CD4-positive, alpha-beta T cell treated with Interleukin-15 for 4 hours (primary cell): ENCODE measurements at places on chromosomes 7 and 10.

DNA sequence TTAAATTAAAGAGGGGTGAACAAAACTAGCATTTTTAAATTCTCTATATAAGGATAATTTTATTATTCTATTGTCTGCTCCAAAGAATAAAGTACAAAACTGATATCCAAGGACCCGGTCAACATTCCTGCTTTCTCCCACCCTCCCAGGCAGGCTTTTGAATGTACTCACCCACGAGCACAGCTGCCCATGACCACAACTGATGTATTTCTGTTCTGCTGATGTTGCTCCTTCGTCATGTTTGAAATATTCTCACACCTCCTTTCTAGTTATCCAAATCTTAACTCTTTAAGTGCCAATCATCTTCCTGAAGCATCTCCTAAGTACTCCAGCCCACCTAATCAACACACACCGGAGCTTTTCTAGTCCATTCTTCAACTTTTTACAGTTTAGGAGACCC lies 46.7 kb downstream of the CALD1 start:
- DNase-seq, result no peak

DNA sequence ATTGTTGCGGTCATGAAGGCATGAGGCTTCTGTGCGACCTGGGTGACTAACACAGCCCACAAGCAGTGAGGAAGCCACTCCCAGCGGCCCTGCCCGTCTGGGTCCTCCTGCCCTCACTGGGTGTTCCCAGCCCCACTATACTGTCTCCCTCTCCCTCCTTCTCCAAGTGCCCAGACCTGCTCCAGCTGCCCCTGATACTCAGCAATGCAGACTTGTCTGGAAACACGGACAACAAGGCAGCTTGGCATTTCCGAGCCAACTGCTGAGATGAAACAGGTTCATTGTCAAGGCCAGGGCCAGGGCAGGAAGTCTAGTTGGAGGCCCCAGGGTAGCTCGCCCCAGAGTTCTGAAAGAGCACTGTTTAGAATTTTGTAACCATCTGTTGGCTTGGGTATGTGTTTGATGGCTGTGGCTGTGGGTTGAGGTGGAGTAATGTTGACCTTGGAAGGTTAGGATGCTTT lies 95.7 kb downstream of the RBM20 start:
- DNase-seq, result peak; percentile 31

- DNase-seq, result no peak
Measured at GRCh38 chr7:96211954-96212353, 109.9 kb downstream of the SLC25A13 start.

- no peak for DNase-seq
Measured at GRCh38 chr7:83849131-83849530, 200.2 kb upstream of the SEMA3E start.

DNA sequence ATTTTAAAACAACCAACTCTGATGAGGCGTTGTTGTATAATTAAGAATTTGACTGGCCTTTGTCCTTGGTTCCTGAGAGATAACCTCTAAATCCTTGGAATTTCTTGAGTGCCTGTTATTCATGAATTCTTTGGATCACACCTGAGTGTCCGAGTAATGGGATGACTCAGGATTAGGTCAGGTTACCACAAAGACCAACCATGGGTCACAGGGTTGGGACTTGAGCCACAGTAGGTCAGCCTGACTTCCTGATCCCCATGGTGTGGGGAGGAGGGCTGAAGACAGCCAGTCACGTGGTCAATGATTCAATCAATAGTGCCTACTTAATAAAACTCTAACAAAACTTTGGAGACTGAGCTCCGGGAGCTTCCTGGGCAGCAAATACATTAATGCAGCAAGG lies 192.5 kb downstream of the GFRA1 start:
- DNase-seq, result no peak

- DNase-seq, result peak; percentile 28
Measured at GRCh38 chr7:151248346-151249033, at the start of gene SMARCD3. SMARCD3 (minus strand) TSS chr7:151248694; CDS start chr7:151248562, 132 bp downstream.

- no peak for DNase-seq
Measured at GRCh38 chr10:13206546-13207443, 27.4 kb downstream of the UCMA start.

DNA sequence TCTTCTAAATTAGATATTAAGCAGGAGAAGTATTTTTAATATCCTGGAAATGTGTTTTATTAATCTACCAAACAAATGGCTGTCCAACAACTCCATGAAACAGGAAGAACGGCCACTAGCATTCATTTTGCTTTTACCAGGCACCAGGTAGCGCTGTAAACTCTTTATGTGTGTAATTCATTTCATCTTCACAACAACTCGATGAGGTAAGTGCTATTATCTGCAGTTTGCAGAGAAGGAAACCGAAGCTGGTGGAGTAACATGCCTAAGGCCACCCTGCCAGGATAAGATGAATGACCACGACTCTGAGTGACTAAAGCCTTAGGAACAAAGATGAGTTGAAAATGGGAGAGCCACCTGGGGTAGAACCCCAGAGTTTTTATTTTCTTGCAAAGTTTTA lies 101.2 kb downstream of the KIAA1217 start:
- no peak for DNase-seq
